ENCODE measurements at places on chromosomes 7 and 10. TPM values are rescaled to one million over a fixed set of nuclear protein-coding genes. Genes with fewer than 3 reads are reported as not detected.

Gene KLF14
- total RNA-seq = not detected

DNA sequence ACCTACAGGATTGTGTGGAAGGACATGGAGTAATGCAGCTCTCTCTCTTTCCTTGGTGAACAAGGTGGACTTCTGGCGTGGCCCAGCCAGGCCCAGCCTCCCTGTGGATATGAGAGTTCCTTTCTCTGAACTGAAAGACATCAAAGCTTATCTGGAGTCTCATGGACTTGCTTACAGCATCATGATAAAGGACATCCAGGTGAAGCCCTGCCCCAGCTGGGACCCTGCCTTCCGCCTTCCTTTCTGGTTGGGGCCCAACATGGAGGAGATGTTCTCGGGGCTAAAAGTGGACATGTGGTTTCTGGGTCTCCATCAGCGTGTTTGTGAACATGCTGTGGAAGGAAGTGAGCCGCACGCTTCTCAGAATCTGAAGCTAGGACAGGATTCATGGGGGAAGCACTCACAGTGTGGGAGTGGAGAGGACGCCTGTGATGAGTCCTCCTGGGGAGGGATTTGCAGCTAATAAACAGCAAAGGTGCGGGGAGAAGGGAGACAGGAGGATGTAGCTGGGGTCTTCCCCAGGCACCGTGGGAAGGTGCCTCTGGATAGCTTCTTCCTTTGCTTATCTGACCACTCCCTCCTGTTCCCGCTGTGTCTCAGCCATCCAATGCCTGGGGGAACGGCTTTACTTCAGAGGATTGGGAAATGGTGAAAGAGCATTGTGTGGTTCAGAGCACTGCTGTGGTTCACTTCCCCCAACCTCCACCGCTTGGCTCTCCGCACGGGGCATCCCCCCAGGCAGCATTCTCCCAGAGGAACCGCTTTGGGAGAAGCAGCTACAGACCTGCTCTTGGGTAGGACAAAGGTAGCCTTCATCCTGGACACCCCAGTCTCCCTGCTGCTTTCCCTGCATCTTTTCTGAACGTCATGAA, 5.5 kb downstream of the CPA5 start:
- peak; percentile 80 for DNase-seq

Gene LRRC18
- not detected for total RNA-seq

Gene EGFR
- total RNA-seq = 324 TPM

Gene TMEM270
- total RNA-seq = 0.72 TPM

Gene MMP21
- total RNA-seq = not detected

GRCh38 chr10:101839416-101840063, 4.1 kb downstream of the KCNIP2 start:
- no peak for DNase-seq

DNA sequence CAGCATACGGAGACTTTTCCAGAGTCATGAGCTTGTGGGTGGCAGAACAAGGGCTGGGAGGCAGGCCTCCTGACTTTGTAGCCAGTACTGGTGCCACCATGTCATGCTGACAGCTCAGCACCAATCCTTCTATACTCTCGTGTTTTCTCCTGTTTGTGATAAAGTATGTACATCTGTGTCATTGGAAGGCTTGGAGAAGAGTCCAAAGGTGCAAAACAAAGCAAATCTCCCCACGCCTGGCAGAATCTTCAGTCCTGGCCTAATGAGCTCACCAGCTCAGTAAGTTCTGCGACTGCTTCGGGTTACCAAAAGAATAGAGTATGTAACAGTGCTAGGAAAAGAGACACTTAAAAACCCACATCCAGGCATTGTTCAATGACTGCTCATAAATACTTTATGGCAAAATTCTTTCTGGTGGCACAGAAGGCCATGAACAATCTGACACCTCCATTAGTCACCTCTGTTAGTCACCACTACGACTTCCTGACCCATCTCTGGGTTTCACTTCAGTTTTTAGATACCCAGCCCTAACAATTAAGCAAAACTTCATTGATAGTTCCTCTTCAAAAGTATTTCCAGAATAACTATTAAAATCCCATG, 24.5 kb downstream of the STEAP1 start:
- DNase-seq = peak; percentile 53

GRCh38 chr7:147047696-147048095, 931.1 kb downstream of the CNTNAP2 start:
- no peak for DNase-seq

Gene LGI1
- total RNA-seq = not detected

Gene CBLL1
- total RNA-seq = 24.5 TPM

Gene POLD2
- 249 TPM for total RNA-seq

DNA sequence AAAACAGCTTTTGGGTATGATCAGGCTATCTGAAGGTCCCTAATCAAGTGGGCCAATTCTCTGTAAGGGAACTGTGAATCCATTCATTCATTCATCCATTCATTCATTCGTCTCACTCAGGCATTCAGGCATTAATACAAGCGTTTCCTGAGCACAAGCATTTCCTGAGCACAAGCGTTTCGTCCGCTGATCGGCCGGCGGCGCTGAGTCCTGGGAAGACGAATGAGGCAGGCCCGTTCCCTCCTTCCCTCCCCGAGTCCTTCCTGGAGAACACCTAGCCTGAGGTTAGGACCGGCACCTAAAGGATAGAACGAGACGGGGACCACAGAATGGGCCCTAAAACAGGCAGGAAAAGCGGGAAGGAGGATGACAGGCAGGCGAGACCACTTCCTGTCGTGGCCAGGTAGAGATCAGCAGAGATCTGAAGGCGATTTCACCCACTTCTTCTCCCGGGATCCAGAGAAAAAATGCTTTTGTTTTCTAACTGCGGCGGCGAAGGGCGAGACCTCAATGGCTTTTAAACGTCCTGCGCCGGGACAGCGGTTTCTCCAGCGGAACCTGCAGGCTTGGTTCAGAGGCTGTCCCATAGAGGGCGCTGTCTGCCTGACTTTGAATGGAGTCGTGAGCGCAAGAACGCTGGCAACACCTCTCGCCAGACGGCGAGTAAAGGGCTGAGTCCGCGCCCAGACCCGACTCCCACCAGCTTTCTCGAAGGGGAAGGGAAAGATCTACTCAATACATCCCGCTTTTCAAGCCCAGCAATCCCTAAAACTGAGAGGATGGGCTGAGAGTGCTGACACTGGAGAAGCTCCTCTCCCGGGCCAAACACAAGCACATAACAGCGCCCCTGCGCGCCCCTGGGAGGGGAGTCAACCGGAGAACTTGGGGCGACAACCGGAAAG, 2.9 kb upstream of the HMX3 start:
- DNase-seq = no peak

DNA sequence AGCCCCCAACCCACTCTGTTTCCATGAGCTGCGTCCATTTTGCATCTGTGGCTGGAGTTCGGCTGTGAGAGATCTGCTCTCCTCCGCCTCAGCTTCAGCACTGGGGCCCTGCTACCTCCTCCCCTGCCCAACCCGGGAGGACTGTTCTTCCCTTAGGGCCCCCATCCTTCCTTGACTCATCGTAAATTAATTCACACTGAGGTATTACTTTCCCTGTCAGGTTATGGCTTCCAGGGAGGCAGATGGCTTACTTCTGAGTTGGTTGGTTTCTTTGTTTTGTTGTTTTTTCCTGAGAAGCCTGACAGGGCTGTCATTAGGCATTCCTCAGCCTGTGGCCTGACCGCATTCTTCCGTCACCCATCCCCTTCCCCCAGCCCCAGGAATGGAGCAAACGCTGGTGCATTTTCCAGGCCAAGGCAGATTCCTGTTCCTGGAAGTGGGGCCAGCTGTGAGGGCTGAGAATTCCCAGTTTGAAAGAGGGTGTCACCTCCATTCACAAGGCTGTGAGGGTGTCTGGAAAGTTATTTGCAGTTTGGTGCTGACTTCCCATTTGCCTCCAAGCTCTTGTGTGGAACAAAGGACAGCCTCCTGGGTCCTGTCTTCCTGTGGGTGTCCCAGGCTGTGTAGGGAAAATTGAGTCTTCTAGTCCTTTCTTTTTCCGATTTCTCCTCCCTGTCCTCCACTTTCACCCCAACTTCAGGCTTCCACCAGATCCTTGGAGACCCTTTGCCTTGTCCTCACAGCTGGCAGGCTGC, 11.7 kb downstream of the CPA5 start:
- peak; percentile 93 for DNase-seq

Gene ACSL5
- 11.7 TPM for total RNA-seq

Gene CRPPA
- total RNA-seq = 8.0 TPM

DNA sequence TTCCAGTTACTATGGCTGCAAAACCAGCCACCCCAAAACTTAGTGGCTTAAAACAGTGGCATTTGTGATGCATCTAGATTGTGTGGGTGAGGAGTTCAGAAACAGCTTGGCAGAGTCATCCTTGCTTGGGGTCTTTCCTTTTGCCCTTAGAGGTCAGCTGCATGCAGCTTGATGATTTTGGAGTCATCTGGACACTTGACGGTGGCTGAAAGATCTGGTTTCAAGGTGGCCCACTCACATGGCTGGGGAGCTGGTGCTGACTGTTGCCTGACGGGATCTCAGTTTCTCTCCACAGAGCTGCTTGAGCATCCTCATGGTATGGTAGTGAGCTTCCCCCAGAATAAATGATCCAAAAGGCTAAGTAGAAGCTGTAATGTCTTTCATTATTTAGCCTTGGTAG, 191.3 kb upstream of the GALNT17 start:
- no peak for DNase-seq

- no peak for DNase-seq
These were observed 104.9 kb downstream of the CREB5 start for GRCh38 chr7:28517206-28517605.

DNA sequence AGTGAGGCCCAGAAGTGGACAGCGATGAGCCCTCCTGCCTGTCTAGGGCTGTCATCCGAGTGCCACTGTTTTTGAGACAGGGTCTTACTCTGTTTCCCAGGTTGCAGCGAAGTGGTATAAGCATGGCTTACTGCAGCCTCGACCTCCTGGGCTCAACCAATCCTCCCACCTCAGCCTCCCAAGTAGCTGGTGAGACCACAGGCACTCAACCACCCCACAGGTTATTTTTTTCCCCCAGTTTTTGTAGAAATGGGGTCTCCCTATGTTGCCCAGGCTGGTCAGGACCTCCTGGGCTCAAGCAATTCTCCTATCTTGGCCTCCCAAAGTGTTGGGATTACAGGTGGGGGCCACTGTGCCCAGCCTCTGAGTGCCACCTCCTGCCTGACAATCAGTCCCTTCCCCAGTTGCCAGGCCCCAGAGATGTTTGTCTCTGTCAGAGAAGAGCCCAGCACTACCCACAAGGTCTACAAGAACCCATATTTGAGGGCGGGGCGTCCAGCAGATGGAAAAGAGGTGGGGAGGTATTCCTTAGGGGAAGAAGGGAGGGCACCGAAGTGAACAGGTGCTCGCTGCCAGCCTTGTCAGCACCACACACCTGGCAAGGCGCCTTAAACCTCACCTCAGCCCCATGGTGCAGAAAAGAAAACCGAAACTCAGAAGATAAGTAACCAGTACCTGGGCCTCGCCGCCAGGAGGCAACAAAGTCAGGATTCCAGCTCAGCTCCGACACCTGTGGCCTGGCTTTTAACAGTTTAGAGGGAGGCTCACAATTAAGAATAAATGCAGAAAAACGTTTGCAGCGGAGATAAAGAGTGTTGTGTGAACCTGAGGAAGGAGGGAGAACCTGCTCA, 77.4 kb upstream of the ANLN start:
- no peak for DNase-seq

- DNase-seq = no peak
These were observed 108.1 kb downstream of the ANLN start for GRCh38 chr7:36497775-36498174.

DNA sequence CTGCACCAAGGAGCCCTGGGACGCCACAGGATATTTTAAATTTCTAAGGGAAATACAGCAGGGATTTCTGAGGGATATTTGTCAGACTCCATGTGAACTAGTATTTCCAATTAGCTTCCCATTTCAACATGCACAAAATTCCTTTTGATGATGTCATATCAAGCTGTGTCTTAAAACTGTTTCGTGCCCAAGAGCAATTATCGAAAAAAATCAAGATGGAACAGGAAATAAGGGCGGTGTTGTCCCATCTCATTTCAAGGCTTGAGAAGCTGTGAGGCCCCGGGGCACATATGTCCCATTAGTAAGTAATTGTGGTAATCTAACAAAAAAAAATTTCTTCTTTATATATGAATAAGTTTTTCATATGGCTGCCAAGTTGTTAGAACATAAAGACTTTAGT, 47.4 kb downstream of the PPP1R17 start:
- DNase-seq = peak; percentile 34

DNA sequence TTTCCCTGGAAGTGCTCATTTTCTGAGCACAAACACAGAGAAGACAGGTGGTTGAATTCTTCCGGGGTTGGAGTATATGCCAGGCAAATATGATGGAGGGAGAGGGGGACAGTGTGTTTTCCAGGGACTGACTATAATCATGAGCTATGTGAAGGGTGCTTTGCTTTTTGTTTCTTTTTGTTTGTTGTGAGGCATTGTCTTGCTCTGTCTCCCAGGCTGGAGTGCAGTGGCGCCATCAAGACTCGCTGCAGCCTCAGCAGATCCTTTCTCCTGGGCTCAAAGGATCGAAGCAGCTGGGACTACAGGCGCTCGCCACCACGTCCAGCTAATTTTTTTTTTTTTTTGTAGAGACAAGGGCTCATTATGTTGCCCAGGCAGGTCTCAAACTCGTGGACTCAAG, 47.3 kb upstream of the CPN1 start:
- no peak for DNase-seq

GRCh38 chr7:129492391-129492790, 9.9 kb upstream of the SMKR1 start:
- no peak for DNase-seq

- no peak for DNase-seq
These were observed 37.3 kb downstream of the ACADSB start for GRCh38 chr10:123045961-123046731.

GRCh38 chr7:40437498-40437897, 302.7 kb downstream of the SUGCT start:
- DNase-seq = peak; percentile 56

GRCh38 chr10:6045314-6045848, 16.8 kb downstream of the IL2RA start:
- no peak for DNase-seq

- DNase-seq = no peak
These were observed 268.4 kb upstream of the NPVF start for GRCh38 chr7:25496476-25497368.

DNA sequence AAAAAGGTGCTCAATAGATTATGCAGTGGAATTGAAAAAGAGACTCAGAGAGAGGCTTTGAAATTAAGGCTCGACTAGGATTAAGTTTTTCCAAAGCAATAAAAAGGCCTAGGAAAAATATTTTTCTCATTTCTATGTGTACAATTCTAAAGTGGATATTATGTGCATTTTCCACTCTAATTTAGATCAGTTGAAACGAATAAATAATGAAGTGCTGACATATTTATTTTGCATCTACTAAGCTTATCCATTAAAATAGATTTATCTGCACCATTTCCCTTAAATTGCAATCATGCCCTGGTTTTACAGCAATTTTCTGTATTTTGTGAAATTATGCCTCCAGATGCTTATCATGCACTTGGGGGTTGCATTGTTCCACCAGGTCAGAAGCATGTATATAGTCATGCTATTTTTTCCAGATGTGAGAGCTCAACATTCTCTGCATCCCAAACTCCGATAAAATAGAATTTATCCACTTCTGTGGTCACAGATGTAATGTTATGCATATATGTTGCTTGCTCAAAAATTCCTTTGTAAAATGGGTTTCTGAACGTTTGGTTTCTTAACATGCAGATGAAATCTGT, 18.3 kb downstream of the FIGNL1 start:
- DNase-seq = no peak

Gene SLC39A12
- total RNA-seq = not detected

- peak; percentile 75 for DNase-seq
These were observed 22.6 kb upstream of the CREB5 start for GRCh38 chr7:28389504-28390395.
